Hypothalamus (tissue), 51 donors: ENCODE measurements at places on chromosomes 1 and 21.

DNA sequence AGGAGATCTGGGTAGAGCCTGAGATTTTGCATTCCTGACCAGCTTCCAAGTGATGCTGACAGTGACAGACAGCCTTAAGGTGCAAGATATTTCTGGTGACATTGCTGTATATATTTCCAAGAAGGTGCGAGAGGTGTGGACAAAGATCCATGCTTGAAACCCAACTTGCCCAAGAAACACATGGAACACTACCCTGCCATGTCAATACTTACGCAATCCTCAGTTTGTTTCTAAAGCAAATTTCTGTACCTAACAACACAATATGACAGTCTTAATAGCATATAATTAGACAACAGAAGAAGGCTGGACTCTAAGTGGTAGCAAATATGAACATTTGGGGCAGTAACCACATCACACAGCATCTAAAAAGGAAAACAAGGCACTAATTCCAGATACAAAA is 260.4 kb downstream of the DSCAM start:
- DNase-seq, result no peak

- DNase-seq, result no peak
Observed at GRCh38 chr1:171243878-171244277, 4.4 kb upstream of the FMO1 start.

DNA sequence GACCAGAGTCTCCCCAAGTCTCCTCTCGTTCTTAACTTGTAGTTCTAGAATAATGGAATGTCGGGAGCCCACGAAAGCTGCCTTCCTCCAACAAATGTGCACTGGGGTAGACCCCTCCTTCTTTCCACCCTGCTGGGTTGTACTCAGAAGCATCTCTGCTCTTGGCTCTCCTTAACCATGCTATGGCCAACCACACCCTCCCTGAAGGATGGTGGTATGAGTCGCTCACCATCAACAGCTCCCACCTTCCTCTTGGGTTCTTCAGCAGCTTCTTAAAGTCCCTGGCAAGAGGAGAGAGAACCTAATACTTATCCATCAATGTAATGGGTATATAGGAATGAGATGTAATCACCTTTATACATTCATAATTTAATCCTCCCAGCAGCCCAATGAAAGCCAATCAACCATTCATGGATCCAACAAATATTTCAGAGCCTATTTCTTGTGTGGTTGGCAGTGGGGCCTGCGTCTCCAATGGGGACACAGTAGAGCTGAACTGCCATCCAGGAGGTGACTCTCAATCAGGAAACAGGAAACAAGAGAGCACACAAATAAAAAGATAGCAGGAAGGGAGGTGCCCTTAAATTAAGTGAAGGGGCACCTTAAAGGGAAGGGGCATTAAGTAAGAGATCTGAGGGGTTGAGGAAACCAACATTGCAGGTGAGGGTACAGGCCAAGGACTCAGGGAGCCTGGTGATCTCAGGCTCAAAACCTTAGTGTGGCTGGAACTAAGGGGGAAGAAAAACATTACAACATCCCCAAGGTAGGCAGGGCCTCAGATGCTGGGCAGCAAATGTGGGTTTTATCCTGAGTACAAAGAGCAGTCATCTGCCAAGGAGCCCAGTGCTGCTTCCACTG is 64.4 kb upstream of the ETS2 start:
- DNase-seq, result no peak

DNA sequence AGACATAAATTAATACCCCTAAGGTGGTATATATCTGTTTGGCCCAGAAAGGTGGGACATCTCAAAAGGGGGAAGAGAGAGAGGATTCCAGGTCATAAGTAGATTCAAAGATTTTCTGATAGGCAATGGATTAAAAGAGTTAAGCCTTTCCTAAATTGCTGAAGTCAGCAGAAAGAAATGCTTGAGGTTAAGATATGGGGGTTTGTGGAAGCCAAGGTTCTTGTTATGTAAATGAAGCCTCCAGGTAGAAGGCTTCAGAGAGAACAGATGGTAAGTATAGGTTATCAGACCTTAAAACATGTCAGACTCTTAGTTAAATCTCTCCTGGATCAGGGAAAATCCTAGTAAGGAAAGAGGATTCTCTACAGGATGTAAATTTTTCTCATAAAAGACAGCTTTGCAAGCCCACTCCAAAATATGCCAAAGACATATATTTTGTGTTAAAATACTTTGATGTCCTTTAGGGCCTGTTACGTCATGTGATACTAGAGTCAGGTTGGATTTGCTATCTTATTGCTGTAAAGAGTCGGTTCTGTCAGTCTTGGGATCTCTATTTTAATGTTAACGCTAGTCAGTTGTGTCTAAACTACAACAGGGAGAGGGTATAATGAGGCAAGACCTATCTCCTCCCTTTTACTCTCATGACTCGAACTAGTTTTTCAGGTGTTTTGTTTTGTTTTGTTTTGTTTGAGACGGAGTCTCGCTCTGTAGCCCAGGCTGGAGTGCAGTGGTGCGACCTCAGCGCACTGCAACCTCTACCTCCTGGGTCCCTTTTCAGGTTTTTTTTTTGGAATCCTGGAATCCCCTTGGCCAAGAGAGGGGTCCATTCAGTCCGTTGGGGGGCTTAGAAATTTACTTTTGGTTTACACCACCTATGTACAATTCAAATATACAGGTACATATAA is 30.6 kb downstream of the RGS2 start:
- DNase-seq, result no peak

- DNase-seq, result no peak
Observed at GRCh38 chr1:201332021-201332420, 45.5 kb downstream of the TNNT2 start.

DNA sequence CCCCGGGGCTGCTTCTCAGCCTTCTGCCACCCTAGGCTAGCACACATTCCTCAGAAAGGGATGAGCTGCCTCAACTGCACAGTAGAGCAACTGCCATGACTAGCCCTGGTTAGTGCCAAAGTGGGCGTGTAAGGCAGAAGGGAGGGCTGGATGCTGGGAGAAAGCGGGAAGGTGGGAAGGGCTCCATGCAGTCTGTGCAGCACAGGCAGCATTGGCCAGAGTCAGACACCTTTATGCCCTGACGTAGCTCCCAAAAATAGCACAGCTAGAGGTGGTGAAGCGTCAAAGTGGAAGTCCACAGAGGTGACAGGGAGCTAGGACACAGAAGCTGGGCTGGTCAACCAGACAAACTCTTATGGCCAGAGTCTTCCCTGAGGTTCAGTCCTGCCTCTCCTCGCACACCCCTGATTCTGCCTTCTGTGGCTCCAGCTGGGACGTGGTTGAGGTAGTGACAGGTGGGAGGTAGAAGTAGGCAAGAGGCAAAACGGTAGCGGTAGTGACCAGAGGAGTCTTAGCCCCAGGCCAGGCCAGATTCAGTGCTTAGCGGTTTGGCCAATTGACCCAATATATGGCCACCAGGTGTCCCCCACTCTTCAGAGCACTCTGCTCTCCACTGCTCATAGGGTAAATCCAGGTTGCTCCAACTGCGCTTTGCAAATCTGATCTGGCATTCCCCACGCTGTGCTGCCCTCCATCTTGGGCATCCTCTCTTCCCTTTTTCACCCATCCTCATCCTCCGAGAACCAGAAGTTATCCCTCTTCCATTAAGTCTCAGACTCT is 45.6 kb downstream of the DDX20 start:
- no peak for DNase-seq

- DNase-seq, result peak; percentile 41
Observed at GRCh38 chr1:26280333-26281042, 602 bp downstream of the SH3BGRL3 start.

GRCh38 chr1:168732736-168733135 is 3.7 kb upstream of the DPT start:
- no peak for DNase-seq

GRCh38 chr1:214859647-214860046 is 222.9 kb upstream of the KCNK2 start:
- DNase-seq, result no peak

- no peak for DNase-seq
Observed at GRCh38 chr1:23529146-23530086, 1.6 kb downstream of the E2F2 start.

GRCh38 chr21:46393941-46394594 is 64.6 kb upstream of the DIP2A start:
- no peak for DNase-seq

DNA sequence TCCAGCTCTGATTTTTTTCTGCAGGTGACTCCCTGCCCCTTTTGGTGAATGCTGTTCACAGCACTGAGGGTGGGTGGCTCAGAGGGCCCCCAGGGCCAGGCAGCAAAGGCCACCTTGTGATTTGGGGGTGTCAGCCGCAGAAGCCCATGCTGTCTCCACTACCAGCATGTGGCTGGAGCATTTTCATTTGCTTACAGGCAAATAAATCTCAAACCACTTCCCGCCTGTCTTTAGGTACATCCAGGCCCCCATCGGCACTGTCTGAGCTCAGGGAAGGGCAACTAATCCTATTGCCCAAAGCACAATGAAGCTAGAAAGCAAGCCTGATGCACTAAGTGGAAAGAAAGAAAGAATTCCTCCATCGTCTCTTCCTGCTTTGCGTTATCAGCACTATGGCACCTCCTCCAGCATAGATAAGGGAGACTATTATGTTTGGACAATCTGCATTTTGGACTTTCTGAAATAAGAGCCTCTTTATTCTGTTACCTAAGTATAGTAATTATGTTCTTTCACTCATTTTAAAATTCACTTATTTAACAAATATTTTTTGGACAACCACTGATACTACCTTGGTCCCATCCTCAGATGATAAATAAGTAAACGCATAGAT is 100.5 kb upstream of the TLR5 start:
- no peak for DNase-seq

GRCh38 chr1:231702804-231703203 is 76.2 kb downstream of the DISC1 start:
- DNase-seq, result no peak

DNA sequence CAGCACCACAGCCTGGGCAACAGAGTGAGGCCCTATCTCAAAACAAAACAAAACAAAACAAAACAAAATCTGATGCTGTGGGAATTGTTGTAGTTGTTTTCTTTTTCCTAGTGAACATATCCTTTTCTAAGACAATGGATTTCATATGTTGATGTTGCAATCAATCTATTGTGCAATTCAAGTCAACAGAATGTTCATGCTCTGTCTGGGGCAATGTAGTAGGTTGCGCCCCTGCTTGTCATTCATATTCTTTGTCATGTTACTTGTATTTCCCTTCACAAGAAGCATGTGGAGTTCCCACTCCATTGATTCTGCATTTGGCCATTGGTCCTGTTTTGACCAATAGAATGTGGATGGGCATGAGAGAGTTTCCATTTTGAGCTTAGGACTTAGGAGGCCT is 223.9 kb downstream of the DUSP10 start:
- DNase-seq, result no peak

DNA sequence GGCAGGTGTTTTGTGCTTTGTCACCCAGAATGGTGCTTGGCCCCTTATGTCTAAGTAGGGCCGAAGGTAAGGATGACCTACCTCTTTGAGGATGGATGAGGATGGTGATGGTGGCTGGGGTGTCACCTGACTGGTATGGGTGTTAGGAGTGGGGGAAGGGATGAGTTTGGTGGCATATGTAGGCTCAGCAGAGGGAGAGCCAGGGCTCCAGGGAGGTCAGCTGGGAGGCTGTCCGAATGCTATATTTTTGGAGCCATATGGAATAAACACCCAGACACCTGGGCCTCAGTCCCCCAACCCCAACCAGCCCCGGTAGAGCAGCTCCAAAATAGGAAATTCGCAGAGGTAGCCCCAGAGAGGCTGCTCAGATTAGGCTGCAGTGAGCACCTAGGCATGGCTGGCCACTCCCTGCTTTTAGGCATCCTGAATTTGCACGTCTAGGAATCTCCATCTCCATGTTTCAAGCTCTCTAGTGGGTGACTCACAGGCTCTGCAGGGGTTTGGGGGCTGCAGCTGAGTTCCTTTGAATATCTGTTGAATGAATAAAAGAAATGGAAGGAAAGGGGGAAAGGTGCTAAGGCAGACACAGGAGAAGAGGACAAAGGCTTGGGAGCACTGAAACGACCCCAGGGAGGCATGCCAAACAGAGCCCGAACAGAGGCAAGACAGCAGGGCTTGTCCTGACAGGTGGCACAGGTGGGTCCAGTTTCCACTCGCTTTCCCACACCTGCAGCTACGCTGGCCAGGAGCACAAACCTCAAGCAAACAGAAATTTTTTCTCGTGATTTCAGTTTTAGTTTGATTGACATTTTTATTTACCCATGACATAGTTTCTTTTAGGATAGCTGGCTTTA is 135.3 kb upstream of the EDN2 start:
- no peak for DNase-seq

- DNase-seq, result no peak
Observed at GRCh38 chr1:247646867-247647266, 32.7 kb downstream of the OR13G1 start.

GRCh38 chr1:9755441-9755995 is 68.2 kb downstream of the CLSTN1 start:
- no peak for DNase-seq

- DNase-seq, result no peak
Observed at GRCh38 chr1:30146448-30146847, 576.9 kb downstream of the MATN1 start.

DNA sequence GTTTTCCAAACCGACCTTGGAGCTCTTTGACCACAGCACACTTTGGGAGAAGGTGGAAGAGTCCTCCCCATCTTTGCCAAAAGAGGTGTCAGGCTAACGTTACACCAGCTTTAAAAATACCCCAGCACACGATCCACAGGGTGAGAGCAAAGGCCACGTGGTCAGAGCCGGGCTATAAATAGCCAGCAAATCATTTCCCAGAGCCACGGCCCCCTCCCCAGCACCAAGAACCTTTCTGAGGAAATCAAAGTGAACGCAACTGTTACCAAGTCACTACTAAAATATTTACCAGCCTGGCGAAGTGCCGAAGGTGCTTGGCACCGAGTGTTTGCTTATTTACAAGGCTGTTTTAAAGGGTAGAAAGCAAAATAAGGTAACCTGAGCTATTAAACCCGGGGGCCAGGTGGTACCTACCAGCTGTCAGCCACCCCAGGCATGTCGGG is 72.4 kb downstream of the CASZ1 start:
- DNase-seq, result no peak

DNA sequence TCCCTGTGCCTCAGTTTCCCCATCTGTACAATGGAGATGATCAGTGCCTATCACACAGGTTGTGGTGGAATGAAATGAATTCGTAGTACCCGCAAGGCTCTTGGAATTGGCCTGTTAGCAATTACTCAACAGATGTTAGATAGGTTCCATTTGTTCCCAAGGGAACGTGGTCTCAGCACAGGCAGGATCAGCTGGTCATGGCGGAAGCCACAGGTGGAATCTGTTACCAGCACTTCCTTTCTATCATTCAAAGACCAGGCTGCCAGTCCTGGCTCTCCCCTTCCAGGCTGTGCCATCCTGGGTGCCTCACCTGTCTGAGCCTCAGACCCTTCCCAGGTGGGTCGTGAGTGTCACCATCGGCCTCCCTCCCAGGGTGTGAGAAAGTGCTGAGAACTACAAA is 61.5 kb downstream of the FBXO2 start:
- no peak for DNase-seq

GRCh38 chr1:155909894-155910293 is 1.3 kb downstream of the RIT1 start:
- no peak for DNase-seq

GRCh38 chr1:151108331-151108730 is 37.8 kb downstream of the GABPB2 start:
- DNase-seq, result no peak
